Neuronal stem cell (in vitro differentiated cells): ENCODE measurements at places on chromosomes 7 and 10.

- H3K36me3 ChIP-seq: no peaks in the 10 kb centered on the region
- no peaks in the 10 kb centered on the region for H3K27me3 ChIP-seq
- no peak for DNase-seq
- H3K27ac ChIP-seq: no peak overlapping the region
- no peak overlapping the region for H3K4me3 ChIP-seq
- no peaks in the 10 kb centered on the region for H3K4me1 ChIP-seq
These were observed 90.0 kb downstream of the TFEC start for GRCh38 chr7:115940460-115941060.

GRCh38 chr7:157111311-157111710, 27.4 kb upstream of the UBE3C start:
- no peaks in the 10 kb centered on the region for H3K36me3 ChIP-seq
- no peak overlapping the region for H3K27ac ChIP-seq
- H3K27me3 ChIP-seq: no peaks in the 10 kb centered on the region
- no peak overlapping the region for H3K4me3 ChIP-seq
- no peak for DNase-seq

- no peaks in the 10 kb centered on the region for H3K36me3 ChIP-seq
- H3K4me1 ChIP-seq: peaks cover 6% of the 10 kb centered on the region
- no peak overlapping the region for H3K4me3 ChIP-seq
- DNase-seq: no peak
- H3K27me3 ChIP-seq: no peaks in the 10 kb centered on the region
- no peak overlapping the region for H3K27ac ChIP-seq
These were observed 179.2 kb downstream of the PLXNA4 start for GRCh38 chr7:132397070-132397469.

DNA sequence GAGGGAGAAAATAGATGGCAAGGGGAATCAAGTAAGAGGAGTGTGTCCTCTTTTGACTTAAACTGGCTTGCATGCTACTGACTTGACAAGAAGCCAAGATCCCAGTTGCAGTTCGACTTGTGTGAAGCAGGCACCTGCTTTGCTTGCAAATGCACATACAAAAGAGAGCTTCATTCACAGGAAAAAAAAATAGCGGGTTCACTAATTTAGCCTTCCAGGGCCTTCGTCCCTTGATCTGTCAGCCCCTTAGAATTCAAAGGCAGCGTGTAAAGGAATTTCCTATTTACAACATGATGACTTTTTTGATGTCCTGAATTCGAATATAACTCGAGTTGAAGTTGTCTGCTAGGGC, 192.1 kb downstream of the CELF2 start:
- H3K27me3 ChIP-seq: no peaks in the 10 kb centered on the region
- H3K36me3 ChIP-seq: no peaks in the 10 kb centered on the region
- no peak overlapping the region for H3K27ac ChIP-seq
- H3K4me1 ChIP-seq: peaks cover 13% of the 10 kb centered on the region

DNA sequence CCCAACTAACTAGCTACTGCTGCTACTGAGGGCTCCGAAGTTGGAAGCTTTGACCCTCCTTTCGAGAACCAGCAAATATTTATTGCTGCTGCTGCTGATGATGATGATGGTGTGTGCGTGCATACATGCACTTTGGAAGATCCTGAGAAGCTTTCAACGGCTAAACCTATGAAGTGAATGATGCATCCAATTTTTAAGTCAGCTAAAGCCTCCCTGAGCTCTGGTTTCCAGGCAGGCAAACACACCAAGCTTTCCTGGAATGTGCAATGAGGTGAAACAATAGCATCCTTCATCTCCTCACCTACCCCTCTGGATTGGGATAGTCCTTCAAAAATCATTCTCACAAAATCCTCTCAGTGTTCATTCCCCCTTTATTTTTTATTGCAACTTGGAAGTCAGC, 13.9 kb downstream of the MACC1 start:
- H3K4me1 ChIP-seq: peaks cover 2% of the 10 kb centered on the region
- DNase-seq: no peak
- no peaks in the 10 kb centered on the region for H3K36me3 ChIP-seq
- H3K4me3 ChIP-seq: no peak overlapping the region
- H3K27me3 ChIP-seq: no peaks in the 10 kb centered on the region

GRCh38 chr10:11725912-11726311, 16.3 kb upstream of the ECHDC3 start:
- H3K4me1 ChIP-seq: no peaks in the 10 kb centered on the region
- DNase-seq: no peak
- no peak overlapping the region for H3K4me3 ChIP-seq
- no peaks in the 10 kb centered on the region for H3K36me3 ChIP-seq
- H3K27me3 ChIP-seq: no peaks in the 10 kb centered on the region

GRCh38 chr7:4682621-4683042, 537 bp downstream of the FOXK1 start:
- no peak for DNase-seq
- H3K4me1 ChIP-seq: peaks cover 9% of the 10 kb centered on the region
- H3K4me3 ChIP-seq: peak overlapping the region; percentile 100
- H3K36me3 ChIP-seq: no peaks in the 10 kb centered on the region
- no peaks in the 10 kb centered on the region for H3K27me3 ChIP-seq
- H3K27ac ChIP-seq: no peak overlapping the region

DNA sequence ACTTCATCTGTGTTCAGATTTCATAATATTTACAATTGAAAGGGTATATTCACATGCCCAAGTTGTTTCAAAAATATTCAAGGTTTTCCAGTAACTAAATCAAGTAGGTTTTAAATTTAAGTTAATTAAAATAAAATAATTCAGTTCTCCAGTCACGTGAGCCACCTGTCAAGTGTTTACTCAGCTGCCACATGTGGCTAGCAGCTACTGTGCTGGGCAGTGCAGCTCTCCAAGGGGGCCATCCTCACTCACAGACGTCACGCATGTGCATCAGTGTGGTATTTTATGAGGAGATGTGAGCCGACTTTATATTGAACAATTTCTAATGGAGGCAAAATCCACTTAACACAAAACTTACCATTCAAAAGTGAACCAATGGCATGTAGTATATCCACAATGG, 69.7 kb upstream of the CAMK2B start:
- H3K27ac ChIP-seq: no peak overlapping the region
- H3K36me3 ChIP-seq: peaks cover 71% of the 10 kb centered on the region
- no peak for DNase-seq

GRCh38 chr10:93680412-93681047, 21.9 kb downstream of the FRA10AC1 start:
- H3K36me3 ChIP-seq: no peaks in the 10 kb centered on the region
- no peaks in the 10 kb centered on the region for H3K4me1 ChIP-seq
- H3K27ac ChIP-seq: no peak overlapping the region
- H3K4me3 ChIP-seq: no peak overlapping the region
- H3K27me3 ChIP-seq: no peaks in the 10 kb centered on the region
- DNase-seq: peak; percentile 20

DNA sequence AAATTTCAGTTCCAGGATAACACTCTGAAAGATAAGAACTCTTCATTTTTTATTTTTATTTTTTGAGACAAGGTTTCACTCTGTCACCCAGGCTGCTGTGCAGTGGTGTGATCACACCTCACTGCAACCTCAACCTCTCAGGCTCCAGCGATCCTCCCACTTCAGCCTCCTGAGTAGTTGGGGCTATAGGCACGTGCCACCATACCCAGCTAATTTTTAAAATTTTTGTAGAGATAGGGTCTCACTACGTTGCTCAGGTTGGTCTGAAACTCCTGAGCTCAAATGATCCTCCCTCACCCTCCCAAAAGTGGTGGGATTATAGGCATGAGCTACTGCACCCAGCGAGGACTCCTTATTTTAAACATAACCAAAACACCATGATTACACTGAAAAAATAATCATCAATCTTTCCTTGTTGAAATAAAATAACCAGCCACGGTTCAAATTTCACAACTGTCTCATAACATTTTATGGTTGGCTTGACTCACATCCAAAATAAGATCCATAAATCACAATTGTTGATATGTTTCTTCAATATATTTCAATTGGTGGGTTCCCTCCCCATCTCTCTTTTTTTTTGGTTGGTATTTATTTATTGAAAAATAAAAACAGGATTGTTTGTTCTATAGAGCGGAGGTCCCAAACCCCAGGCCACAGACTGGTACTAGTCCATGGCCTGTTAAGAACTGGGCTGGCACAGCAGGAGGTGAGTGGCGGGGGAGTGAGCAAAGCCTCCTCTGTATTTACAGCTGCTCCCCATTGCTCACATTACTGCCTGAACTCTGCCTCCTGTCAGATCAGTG, 60.1 kb upstream of the FAM171A1 start:
- H3K4me3 ChIP-seq: no peak overlapping the region
- H3K36me3 ChIP-seq: no peaks in the 10 kb centered on the region
- no peak overlapping the region for H3K27ac ChIP-seq
- no peaks in the 10 kb centered on the region for H3K4me1 ChIP-seq
- no peak for DNase-seq
- no peaks in the 10 kb centered on the region for H3K27me3 ChIP-seq

DNA sequence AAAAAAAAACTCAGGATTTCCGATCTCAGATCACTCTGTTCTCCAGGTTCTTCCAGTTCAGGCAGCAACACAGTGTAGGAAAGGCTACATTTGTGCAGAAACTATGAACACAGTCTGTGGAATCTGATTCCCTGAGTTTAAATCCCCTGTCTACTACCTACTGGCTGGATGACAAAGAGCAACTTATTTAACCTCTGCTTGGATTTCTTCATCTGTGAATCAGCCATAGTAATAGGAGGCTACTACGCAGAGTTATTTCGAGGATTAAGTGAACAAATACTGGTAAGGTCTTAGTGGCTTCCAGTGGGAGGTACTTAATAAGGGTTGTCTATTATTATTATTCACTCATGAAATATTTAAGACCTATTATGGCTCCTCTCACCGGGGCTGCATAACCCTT, 44.3 kb upstream of the PDCD4 start:
- H3K4me3 ChIP-seq: no peak overlapping the region
- DNase-seq: no peak
- H3K36me3 ChIP-seq: no peaks in the 10 kb centered on the region
- H3K27ac ChIP-seq: no peak overlapping the region
- H3K4me1 ChIP-seq: peaks cover 38% of the 10 kb centered on the region

DNA sequence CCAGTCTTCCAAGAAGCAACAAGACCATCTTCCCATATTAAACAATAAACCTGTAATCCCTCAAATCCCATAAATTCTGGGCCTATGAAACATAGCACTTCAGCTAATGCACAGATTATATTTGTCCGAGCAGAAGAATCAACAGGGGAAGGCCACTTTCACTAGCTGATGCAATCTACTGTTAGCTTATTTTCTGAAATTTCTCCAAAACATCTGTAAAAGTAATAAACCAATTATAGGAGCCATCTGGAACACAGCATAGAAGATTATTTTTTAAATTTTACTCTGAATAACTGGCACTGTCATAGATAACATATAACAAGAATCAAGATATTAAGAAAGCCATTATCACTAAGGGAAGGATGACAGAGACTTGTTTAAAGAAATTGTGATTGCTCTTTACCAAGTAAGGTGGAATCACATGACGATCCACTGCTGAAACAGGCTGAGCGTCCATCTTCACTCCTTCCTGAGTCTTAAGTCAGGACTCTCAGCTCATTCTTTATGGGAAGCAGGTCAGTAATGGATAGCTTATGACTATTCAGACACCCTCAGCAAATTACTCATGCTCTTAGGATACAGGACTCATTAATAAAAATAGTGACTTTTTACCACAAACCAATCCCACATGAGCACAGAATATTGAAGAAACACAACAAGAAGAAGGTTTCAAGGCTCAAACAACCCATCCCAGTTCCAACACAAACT, 719.5 kb downstream of the XPNPEP1 start:
- H3K27ac ChIP-seq: no peak overlapping the region
- H3K4me1 ChIP-seq: no peaks in the 10 kb centered on the region
- H3K36me3 ChIP-seq: no peaks in the 10 kb centered on the region
- no peak for DNase-seq

GRCh38 chr7:107387128-107387527, 82.7 kb upstream of the GPR22 start:
- H3K27ac ChIP-seq: no peak overlapping the region
- DNase-seq: no peak

DNA sequence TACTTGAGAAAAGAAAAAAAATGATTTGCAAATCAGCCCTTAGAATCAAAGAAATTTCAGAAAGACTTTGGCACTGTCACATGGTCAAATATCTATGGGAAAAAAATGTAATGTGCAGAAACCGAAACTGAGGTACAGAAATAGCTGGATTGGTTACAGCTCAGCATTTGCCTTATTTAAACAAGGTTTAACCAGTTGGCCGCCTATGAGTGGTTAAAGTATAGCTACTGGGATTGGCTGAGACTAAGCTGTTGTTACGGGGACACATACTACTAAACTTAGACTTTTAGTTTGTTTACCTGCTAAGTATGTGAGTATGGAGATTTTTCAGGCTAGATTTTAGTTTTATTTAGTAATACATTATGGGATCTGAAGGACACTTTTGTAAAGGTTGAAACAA, 38.6 kb downstream of the SFTPD start:
- H3K27ac ChIP-seq: no peak overlapping the region
- no peaks in the 10 kb centered on the region for H3K27me3 ChIP-seq
- H3K4me1 ChIP-seq: peaks cover under 1% of the 10 kb centered on the region
- H3K4me3 ChIP-seq: no peak overlapping the region
- no peak for DNase-seq

DNA sequence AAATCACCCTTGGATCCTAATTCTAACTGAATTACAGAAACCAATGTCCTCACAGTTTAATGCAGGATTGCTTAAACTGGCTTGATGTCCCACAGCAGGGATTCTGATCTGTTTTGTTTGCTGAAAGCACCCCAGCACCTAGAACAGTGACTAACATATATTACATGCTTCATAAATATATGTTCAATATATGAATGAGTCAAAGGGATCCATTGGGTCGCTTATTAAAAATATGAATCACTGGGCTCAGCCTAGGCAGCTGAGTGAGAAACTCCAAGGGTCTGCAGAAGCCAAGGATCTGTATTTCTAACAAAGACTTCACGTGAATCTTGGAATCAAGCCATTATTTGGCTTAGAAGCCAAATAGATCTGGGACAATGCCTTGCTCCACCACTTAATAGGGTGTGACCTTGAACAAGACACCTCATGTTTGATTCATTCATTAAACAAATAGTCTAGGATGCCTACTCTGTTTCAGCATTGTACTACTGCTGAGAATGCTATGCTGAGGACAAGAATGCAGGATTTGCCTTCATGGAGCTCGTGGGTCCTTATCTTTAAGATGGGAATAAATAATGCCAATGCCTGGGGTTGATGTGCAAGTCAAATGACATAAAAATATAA, 103.4 kb upstream of the DLX6 start:
- no peaks in the 10 kb centered on the region for H3K4me1 ChIP-seq
- H3K36me3 ChIP-seq: no peaks in the 10 kb centered on the region
- H3K4me3 ChIP-seq: no peak overlapping the region

DNA sequence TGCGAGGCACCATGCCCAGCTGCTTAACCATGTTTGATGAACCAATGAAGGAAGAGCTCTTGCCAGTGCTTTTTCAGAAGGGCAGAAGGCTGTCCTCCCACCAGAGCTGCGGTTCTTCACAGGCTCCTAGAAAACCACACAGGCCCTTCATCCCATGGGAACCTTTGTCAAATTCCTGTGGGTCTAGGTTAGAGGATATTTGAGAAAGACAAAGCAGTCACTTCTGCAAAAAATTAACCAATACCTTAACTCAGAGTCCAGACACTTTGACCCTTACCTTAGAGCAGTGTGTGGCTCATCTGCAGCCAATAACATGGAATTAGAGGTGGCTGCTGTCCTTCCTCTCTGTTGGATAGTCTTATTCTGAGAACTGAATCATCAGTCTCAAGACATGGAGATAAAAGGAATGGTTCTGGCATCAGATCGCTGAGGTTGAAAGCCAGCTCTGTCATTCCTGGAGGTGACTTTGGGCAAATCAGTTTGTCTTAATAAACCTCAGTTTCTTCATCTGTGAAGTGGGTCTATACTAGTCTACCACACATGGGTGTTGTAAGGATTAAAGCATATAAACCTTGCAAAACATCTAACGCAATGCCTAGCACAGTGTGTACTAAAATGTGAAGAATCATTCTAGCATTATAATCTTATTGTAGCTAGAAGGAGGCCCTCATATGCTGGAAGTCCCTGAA, 65.1 kb upstream of the PIP4K2A start:
- H3K36me3 ChIP-seq: no peaks in the 10 kb centered on the region
- H3K27ac ChIP-seq: no peak overlapping the region
- H3K4me3 ChIP-seq: no peak overlapping the region
